ENCODE measurements at places on chromosomes 16 and 17. TPM values are rescaled to one million over a fixed set of nuclear protein-coding genes. Genes with fewer than 3 reads are reported as not detected.

CA5A gene
- total RNA-seq, result not detected

MILR1 gene
- 11.0 TPM for total RNA-seq

FN3KRP gene
- 25.7 TPM for total RNA-seq

DNA sequence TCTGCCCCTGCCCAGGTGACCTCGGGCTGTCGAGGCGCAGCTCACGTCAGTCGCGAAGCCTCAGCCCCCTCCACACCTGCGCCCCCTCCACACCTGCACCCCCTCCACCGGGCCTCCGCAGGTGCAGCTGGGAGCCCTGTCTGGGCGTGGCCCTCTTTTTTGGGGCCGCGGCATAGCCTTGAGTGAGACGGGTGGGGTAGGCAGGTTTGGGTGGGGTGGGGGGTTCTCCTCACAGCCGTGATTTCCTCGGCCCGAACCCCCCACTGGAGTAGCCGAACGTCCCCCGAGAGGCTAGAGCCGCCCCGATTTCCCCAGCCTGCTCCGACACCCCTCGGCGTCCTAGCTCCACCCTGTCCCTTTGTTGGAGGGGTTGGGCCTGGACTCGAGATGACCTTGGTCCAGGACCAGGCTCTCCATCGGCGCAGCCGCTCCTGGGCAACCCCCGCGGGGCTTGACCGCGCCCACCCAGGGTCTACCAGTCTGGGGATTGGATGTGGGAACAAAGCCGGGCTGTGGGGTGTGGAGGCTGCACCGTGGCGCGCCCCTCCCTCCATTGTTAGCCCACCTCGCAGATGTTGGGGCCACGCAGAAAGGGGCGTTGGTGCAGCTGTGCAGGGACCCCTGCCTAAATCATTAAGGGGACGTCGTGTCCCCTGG, 626 bp downstream of the TUBB3 start:
- DNase-seq, result no peak

DNA sequence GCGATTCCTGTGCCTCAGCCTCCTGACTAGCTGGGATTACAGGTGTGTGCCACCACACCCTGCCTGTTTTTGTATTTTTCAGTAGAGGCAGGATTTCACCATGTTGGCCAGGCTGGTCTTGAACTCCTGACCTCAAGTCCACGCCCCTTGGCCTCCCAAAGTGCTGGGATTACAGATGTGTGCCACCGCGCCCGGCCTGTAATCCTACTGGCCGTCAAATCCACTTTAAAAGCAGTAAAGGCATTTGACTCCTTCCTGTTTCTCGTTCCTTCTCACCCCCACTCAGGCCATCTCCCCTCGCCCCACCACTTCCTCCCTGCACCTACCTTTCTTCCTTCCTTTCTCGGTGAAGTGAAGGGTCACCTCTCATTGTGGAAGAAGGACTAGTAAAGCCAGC, 69.4 kb upstream of the CREBBP start:
- DNase-seq, result no peak

- no peak for DNase-seq
Measured at GRCh38 chr16:29775742-29776408, 2.2 kb upstream of the ZG16 start.

DNA sequence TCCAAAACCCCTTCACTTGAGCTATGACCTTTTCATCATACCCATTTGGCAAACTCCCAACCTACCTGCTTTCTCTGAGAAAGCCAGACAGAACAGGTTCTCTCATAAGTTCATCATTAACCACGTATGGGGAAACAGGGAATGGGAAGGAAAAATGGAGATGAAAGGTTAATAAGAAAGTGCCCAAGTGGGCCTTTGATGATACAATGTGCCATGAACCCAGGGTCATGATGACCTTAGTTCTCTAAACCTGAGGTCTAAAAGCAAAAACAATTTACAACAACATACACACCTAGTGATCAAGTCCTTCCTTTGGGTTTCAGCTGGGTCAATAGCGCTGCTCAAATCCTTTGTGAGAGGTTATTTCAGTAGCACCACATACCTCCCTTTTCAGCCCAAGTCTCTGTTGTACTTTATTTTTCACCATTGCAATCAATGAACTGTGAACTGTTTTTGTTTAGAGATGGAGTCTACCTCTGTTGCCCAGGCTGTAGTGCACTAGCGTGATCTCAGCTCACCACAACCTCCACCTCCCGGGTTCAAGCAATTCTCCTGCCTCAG, 14.5 kb upstream of the RANGRF start:
- DNase-seq, result no peak

- no peak for DNase-seq
Measured at GRCh38 chr16:78851266-78851665, 749.3 kb downstream of the MAF start.

GRCh38 chr17:41324180-41325075, 8.9 kb upstream of the KRTAP17-1 start:
- no peak for DNase-seq

- peak; percentile 7 for DNase-seq
Measured at GRCh38 chr17:6356562-6356961, 78.4 kb downstream of the AIPL1 start.

Data from ureter (tissue), 1 donor.